Activated naive CD4-positive, alpha-beta T cell treated with anti-CD3 and anti-CD28 coated beads, Interleukin-2, amount 10 ng/mL, durations not matched to agents 7 days and 5 days (primary cell): ENCODE measurements at places on chromosomes 7 and 10.

- DNase-seq: no peak
These were observed 519.1 kb upstream of the IGFBP3 start for GRCh38 chr7:46440186-46440585.

DNA sequence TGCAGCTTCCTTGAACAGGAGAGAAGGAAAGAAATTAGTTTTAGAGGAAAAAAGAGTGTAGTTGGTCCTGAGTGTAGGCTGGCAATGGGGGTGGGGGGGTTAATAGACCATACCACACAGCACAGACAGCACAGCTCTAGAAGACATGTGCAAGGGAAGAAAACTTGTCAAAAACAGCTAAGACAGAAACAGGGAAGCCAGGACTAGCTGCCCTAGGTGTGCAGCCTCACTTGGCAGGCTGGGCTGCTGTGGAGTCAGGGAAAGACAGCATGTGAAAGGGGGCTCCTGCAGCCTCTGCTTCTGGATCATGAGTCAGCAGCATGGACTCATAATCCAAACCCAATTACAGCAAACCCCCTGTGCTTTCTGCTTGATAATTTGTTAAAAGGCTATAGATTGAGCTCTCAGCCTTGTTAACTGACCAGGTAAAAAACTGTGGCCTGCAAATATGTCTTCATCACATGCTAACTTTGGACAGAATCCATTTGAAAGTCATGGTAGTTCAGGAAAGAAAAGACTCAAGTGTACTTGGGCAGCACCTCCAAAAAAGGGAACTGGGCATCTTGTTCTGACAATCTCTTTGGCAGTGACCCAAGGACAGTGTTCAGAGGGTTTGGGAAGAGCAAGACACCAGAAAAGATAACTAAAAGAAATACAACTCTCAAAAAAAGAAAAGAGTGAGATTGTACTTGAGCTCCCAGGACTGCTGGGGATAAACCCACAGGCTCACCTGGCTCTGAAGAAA lies 142.2 kb upstream of the VWC2 start:
- DNase-seq: no peak

DNA sequence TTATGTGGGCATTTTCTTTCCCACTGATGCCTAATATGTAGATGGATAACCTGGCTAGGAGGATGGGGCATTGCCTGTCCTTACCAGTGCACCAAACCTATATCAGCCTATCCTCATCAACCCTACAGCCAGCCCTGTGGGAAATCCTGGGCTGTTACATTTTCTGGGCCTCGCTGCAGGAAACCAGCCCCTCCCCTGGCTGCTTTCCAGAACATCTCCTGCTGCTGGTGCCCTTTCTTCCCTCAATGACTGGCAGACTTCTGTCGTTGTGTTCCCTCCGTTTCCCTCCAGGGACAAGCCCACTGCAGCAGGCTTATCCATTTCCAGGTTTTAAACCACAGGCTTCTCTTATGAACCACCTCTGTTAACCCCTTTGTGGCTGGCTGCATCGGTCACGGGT lies 486.1 kb upstream of the COBL start:
- no peak for DNase-seq

GRCh38 chr7:112116894-112117293 lies 89.3 kb downstream of the DOCK4 start:
- no peak for DNase-seq

DNA sequence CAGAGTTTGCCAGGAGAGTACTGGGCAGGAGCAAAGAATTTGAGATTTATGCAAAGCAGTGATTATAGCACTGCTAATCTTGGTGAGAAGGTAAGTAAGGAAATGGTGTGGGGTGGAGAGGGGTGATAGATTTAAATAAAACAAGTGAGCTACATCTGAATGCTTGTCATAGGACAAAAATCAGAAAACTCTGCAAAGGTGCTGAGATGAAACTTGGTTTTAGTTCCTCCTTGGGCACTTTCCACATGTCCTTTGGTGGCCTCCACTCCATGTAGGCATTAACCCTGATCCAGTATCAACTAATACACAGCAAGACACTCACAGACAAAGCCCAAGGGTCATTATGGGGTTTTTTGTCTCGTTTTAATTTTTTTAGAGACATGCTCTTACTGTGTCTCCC lies 25.7 kb upstream of the FAM107B start:
- no peak for DNase-seq

DNA sequence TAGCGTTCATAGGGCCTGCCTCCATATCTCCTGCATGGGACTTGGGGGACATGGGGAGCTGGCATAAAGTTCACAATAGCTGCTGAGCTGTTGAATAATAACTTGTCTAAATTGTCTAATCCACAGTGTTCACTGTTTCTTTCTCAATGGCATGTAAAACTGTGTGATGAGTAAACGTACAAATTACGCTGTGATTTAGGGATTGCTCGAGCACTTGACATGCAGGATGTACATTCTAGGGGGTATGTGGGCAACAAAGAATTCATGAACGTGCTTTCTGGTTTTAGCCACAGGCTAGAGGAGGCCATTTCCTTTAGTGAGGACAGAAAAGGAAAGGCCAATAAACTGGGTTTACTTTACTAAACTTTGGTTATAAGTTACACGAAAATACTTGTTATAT lies 534.2 kb upstream of the ZWINT start:
- no peak for DNase-seq

GRCh38 chr10:75722609-75723008 lies 291.2 kb downstream of the LRMDA start:
- no peak for DNase-seq
